Motor neuron (in vitro differentiated cells): ENCODE measurements at places on chromosomes 2 and 18.

DNA sequence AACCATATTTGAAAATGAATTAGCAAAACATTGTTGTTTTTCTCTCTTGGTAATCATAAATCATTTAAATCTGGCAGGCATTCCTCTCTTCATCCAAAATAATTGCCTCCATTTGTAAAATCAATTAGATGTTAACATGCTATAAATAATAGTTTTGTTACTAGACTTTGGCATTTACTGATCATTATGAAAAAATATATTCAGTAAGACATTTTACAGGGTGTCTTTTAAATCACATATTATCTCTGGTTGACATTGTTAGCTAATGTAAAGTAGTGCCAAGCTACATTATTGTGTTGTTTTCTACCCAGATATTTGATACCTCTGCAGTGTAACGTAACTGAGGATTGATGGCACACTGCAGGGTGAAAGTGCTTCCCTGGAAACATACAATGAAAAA, 31.8 kb upstream of the DLX1 start:
- no peak for ATAC-seq

GRCh38 chr2:12896318-12896982, 179.7 kb downstream of the TRIB2 start:
- peak; percentile 27 for ATAC-seq

GRCh38 chr2:212528106-212528856, 10.3 kb downstream of the ERBB4 start:
- no peak for ATAC-seq

DNA sequence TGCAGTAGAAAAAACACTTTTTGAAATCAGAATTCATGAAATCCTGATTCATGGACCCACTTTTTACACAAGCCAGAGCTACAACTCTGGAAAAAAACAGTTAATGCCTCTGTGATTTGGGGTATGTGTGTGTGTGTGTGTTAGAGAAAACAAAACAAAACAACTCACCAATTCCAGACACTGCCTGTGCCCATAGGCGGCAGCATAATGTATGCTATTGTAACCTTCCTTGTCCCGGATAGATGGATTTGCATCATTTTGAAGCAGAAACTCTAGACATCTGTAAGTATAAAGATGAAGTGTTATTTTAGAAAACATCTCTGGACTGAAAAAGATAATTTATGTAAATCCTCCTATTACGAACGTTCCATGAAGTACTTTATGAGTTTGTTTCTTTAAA, 152.0 kb upstream of the PGAP1 start:
- ATAC-seq = no peak

GRCh38 chr2:215299337-215299859, 12.5 kb upstream of the ATIC start:
- ATAC-seq = no peak

GRCh38 chr2:28801726-28802125, 8.9 kb upstream of the SPDYA start:
- no peak for ATAC-seq

DNA sequence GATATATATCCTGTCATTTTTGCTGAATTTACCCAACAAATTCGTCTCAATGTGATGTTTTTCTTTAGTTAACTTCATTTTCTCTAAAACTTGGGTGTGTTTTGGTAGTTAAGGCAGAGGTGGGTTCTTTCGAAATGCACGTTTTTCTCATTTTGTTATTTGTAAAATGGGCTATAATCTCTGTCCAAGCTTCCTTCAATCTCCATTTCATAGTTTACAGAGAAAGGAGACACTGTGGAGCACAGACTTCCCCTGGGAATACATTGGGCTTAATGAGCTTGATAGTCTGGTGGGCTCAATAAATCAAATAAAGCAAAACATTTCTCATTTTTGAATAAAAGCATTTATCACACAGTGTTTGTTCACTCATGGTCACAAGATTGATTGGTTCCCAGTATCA, 145.1 kb downstream of the AGPS start:
- ATAC-seq = no peak

DNA sequence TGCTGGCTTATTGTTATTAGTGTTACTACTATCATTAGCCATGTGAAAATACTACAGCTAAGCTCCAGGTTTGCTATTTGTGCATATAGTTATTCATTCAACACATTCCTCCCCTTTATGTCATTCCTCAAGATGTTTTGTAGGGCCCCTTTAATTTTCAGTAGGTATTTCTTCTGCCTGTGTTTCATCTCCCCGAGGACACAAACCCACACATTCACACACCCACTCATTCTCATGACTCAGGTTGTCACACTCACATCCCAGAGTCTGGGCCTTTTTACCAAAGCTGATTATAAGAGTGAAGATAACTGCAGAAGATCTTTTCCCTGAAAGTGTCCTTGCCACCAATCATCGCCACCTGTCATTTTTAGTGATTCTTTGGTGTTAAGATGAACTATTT, 68.6 kb upstream of the SPOPL start:
- ATAC-seq = no peak

DNA sequence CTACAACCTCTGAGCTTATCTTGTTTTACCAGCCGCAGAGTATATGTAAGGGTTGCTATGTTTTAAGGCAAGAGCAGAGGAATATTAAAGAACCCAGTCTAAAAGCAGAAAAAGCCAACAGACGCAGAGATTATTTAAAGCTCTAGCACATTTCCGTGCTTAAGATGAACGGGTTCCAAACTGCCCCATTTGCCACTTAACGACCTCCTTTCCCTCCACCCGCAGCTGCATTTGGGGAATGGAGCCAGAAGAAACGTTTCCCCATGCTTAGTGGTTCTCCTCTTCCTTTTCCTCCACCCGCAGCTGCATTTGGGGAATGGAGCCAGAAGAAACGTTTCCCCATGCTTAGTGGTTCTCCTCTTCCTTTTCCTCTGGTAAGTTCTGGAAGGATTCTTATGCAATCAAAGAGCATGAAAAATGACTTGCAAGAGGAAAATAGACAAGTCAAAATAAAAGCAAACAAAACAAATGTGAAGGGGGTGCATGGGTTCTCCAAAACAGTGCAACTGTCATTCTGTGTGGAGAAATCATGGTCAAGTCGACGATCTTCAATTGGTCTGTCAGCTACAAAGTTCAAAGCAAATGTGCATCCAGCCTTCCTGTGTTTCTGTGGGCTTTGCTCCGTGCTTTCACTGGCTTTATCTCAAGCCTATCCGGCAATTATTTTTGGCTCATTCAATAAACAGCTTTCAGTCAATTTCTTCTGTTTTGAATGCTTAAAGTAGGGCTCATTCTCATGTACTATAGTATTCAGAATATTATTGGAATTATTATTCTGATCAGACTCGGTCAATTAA, 57.8 kb downstream of the DIPK1C start:
- no peak for ATAC-seq

DNA sequence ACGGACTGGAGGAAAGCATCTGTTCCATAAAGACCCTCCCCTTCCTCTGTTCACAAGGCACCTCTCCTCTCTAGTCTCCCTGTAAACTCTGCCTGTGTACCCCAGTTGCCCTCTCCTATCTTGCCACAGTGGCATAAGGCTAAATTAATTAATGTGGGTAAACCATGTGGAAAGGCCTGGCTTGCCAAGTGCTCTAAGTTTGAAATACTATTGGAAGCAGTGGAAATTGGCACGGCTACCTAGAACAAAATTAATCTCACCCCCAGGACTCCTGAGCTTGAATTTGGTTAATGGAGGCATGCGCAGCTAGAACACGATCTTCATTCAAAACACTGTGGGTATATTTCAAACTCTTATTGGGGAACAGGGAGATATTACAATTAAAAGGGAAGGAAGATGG, 19.2 kb upstream of the SLC14A2 start:
- no peak for ATAC-seq

GRCh38 chr2:20877960-20878359, 55.1 kb upstream of the LDAH start:
- ATAC-seq = no peak

DNA sequence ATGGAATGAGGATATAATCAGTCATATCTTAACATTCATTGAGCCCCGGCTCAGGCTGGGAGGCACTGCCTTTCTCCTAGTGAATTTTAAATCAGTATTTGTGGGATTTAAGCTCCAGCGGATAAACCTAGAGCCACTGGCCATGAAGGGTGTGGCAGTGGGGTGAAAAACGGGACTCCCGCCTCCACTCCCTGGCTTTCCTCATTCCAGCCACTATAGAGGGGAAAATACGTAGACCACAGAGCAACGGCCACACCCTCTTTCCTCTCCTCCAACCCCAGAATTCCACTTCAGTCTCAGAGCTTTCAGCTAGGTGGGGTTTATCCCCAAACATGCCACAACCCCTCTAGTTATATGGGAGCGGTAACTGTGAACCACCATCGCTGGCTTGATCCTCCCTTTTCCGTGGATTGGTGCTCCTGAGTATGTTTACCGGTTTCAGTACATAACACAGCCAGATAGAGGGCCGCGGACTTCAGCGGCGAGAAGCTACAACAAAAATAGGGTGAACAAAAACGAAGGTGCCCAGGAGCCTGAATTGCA, 70.6 kb upstream of the ITGB6 start:
- peak; percentile 28 for ATAC-seq

- no peak for ATAC-seq
Observed at GRCh38 chr18:77733292-77733903, 483.8 kb downstream of the GALR1 start.

DNA sequence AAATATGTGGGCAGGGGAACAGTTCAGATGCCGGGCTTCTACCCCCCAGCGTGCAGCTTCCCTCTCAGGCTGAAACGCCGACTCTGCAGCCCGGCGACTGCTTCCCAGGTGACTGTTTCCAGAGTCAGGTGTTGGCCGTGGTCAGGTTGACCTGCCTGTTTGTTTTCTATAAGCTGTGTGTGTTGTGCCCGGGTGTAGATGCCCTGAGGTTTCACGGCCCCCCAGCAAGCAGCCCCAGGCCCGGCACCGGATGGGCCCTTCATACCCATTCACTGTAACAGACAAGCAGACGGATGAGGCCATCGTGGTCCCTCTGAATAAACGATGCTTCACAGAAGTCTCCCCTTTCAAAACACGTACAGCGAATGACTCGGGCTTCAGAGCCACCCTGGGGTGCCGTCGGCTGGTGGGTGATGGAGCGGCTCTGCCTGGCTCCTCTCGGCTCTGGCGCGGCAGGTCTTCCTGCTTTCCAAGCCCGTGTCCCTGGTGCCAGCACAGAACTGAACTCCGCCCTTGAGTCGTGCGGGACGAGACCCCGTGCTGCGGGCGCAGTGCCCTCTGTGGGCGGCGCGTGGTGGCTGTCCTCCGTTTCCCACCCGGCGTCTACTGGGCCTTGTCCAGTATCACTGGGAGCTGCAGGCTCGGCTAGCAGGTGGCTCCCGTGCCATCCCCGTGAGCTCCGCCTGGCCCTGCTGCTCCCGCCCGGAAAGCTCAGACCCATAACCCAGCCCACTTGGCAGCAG, 15.0 kb upstream of the KCNG2 start:
- no peak for ATAC-seq

DNA sequence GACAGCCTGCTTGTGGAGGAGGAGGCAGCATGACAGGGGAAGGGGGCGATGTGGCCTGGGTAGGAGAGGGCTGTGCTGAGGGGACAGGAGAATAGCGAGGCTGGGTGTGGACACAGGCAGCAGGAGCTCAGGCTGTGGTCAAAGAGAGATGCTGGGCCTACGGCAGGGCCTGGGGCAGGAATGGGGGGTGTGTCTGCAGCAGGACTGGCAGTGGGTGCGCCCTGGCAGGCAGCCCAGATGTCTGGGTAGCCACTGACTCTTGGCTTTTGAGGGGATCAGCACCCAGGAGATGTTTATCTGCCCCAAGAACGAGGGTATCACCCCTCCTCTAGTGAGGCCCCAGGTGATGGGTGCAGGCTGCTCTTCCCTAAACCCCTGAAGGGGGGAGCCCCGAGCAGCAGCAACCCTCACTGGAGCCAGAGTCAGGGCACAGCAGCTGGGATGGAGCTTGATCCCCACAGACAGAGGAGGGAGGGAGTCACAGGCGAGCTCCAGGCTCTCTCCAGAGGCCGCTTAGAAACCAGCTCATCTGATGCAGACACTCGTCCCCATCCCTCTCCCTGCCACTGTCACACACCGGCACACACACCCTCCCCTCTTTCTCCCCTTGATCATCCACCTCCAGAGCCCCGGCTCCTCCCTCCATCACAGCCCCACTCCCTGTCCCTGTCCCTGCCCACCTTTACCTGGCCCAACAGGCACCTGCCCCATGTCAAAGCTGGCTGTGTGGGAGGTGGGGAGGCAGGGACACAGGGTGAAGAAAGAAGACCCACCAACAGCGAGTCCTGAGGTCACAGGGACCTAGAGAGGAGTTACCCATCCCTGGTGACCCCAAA, 29.8 kb upstream of the TNS1 start:
- peak; percentile 59 for ATAC-seq

GRCh38 chr2:33522576-33522975, 46.1 kb downstream of the RASGRP3 start:
- ATAC-seq = peak; percentile 93

GRCh38 chr2:96527286-96528005, 9.1 kb upstream of the ARID5A start:
- no peak for ATAC-seq

DNA sequence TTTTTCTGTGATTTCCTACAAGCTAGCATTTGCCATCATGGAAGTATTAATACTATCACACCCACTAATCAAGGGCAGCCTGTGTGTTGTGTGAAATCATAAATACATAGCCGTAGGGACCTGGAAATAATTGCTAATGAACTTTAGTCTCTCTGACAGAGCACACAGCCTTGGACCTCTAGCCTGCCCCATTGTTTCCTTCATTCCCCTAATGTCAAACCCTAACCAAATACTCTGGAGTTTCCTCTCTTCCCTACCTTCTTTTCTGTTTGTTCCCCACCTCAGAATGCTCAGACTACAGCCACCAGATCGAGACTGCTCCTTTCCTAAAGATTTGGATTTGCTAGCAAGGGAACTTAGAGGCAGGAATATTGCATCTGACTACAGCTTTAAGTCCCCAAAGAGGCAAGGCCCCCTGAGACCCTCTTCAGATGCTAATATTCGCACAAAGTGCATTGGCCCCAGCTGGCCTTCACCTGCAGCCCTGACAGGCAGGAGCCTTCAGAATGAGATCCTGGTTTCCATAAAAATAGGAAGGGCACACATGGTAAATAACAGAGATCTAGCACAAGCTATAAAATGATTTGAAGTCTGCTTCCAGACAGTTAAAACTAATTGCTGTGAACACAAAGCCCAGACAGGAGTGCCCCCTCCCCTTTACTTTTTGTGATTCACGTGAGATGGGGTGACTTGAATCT, 279.2 kb upstream of the DCC start:
- ATAC-seq = peak; percentile 77

DNA sequence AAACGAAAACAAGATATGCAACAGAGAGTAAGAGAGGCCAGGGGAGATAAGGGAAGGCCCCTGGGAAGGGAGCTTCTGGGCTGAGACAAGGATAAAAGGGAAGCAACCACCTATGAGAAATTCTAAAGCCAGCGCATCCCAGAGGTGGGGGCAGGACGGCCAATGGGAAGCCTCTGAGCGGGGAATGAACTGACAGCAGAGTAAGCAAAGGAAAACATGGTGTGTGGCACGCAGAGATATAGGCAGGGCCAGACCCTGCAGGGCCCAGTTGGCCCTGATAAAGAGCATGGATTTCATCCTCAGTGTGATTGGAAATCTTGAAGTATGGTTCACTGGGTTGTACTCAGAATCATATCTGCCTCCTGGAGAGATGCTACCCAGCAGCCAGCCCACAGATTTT, 78.7 kb downstream of the IRS1 start:
- ATAC-seq = no peak

- no peak for ATAC-seq
Observed at GRCh38 chr18:60601249-60601648, 228.7 kb upstream of the MC4R start.
